ENCODE measurements at places on chromosomes 4 and X.

DNA sequence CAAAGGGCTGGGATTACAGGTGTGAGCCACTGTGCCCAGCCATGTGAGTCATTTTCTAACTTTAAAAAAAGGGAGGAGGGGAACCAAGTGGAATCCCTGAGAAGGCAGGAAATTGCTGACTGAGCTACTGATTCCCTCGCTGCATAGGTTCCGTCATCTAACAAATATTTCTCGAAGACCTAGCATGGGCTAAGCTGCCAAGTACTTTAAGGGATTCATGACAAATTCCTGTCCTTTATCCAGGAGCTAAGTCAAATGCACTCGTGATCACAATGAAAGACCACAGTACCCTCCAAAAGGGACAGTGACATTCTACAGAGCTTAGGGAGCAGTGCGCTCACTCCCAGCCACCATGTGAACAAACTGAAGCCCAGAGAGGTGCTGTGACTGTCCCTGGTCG lies 33.2 kb upstream of the MAN2B2 start:
- DNase-seq = no peak

GRCh38 chr4:38980903-38981676 lies 51.1 kb downstream of the TMEM156 start:
- no peak for DNase-seq

DNA sequence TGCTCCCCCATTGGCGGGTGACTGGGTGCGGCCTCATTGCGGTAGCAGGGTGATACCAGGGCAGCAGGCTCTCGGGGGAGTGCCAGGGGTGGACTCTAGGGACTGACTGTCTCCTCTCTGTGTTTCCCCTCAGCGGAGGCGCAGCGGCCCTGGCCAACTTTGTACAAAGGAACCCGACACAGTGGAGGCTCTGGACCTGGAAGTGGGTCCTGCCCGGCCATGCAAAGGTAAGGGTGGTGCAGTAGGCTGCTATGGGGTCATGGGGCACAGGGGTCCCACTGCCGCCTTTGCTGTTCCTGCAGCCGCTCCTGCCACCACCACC lies 16.3 kb downstream of the SULT1B1 start:
- no peak for DNase-seq

- DNase-seq = no peak
These were observed 626.6 kb downstream of the MID1IP1 start for GRCh38 chrX:39427906-39428305.

GRCh38 chr4:142697928-142698327 lies 148.2 kb downstream of the INPP4B start:
- DNase-seq = no peak
